Retinal pigment epithelial cell (primary cell): ENCODE measurements at places on chromosomes 5 and 9.

DNA sequence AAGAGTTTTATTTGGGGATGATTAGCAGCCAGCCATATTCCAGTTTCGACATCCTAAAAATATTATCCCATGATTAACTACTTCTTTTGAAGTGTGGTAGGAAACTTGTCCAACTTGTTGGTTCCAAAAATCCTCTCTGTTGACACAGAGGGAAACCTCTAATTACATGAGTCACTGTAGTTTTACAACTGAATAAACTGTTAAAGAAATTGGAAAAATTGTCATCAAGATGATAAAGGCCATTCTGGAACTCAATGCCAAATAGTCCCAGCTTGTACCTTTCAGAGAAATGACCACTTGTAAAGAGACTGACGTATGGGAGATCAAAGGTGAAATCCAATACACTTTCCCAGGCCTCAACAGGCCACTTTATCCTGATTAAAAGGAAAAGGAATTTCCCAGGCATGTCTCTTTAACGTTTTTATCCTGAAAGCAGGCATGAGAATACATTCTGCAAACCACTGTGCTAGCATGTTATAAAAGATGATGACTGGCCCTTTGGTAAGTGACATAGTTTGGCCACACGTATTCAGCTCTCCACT is 261.6 kb downstream of the GLIS3 start:
- DNase-seq = peak; percentile 92

DNA sequence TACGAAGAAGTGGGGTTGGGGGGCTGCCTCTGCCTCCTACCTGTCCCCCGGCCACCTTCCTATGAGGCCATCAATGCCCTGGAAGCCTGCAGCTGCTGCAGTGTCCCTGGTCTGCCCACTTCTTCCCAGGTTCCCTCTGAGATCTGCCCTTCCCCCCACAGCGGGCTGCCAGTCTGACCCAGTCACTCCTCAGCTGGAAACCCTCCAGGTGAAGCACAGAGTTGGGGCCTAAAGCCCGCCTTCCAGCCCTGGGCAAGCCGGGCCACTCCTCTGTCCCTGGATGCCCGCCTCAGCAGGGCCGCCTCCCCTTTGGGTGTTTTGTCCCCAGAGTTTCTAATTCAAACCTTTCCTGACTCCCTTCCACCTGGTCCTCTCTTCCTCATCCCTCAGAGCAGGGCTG is 137.0 kb downstream of the RXRA start:
- no peak for DNase-seq

- no peak for DNase-seq
These were observed 16.6 kb upstream of the MLANA start for GRCh38 chr9:5874048-5874447.

- no peak for DNase-seq
These were observed 47.1 kb upstream of the PSD2 start for GRCh38 chr5:139748505-139748826.

GRCh38 chr9:131698618-131698985 is 41.3 kb downstream of the RAPGEF1 start:
- no peak for DNase-seq

DNA sequence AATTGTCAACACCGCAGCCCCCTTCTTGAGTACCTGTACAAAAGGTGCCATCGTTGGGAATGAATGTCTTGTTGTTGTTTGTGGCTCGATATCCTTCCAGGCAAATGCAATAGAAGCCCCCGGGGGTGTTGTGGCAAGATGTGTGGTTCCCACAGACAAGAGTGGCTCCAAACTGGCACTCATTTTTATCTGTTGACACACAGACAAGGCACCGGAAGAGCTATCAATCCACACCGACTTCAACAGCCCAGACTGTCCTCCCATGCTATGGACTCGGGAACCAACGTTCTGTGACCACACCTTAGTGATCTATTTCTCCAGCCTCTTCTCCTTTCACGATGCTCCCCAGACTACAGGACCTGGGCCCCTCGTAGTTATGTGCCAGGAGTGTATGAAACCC is 25.9 kb downstream of the SUSD1 start:
- DNase-seq = no peak

DNA sequence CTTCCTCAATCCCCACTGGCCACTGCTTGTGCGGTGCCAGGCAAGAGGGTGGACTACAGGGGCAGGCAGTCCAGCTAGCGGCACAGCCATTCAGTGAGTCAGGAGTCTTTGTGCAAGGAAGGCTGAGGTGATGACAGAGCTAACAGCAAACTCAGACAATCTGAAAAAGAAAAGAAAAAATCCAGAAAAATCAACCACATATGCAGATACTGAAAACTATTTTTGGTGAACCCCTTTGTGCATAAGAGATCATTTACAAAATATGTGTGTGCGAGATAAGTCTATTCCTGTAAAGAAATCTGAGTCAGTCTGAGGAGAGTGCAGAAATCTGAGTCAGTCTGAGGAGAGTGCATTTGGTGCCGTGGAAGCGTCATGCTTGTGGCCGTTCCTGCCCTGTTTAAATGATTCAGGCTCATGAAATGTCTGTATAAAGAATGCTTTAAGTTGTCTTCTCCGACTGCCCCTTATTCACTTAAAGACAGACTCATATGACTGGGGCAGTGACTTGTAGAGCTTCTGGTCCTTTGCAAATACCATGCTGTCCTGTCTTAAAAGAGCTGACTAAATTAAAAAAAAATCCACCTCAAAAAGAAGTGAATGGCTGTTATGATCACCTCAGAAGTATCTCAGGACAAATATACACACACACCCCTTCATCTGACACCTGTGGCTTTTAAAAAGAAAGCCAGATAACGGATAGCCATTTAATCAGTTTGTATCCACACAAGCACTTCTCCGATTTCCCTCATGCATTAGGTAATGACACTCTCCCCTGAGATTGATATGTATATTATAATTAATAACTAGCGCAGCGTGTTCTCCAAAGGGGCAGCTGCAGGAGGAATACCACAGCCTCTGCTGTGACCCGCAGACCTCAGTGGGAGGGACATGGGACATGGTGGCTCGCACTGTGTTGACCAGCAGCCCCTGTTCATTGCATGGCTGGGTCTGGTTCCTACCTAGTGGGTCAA is 47.3 kb downstream of the TRIO start:
- peak; percentile 79 for DNase-seq

DNA sequence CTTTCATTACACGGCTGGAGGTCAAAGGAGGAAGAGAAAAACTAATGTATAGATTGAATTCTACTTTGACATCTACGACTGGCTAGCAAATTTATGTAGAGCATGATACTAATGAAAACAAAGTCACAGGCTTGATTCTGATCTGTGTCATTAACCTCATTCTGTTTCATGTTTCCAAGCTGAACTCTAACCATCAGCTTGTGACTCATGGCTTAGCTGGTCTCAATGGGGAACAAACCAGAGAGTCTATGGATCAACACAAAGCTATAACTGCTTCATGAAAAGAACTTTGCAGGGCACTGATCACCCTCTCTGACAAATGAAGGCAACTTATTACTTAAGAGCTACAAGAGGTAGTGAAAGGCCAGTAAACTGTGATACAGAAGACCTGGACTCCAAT is 23.6 kb upstream of the PDE4D start:
- no peak for DNase-seq

DNA sequence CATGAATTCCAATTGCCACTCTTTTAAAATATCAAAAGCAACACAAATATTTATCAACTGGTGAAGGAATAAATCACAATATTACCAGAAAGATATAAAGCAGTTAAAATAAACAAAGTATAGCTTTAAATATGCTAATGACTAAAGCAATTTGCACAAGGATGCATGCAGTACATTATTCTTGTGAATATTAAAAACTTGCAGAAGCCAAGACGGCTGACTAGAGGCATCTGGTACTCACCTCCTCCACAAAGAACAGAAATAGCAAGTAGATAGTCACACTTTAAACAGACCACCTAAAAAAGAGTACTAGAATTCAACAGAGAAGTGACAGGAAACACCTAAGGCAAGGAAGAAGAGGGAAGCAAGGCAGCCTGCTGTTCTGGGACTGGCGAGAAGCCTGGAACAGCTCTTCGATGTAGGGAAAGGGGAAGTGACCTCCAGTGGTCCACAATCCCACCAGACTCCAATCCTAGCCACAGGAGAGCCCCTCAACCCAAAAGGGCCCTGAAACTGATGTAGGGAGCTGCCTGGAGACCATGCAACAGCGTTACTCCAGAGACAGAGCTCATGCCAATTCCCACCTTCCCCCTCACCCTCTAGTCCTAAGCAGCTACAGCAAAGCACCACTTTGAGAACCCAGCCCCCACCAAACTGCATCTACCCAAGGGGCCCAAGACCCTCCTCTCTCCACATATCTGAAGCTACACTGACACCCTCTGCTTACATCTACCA is 86.3 kb downstream of the LPAR1 start:
- DNase-seq = no peak

GRCh38 chr5:113510836-113511451 is 2.5 kb upstream of the YTHDC2 start:
- peak; percentile 30 for DNase-seq

DNA sequence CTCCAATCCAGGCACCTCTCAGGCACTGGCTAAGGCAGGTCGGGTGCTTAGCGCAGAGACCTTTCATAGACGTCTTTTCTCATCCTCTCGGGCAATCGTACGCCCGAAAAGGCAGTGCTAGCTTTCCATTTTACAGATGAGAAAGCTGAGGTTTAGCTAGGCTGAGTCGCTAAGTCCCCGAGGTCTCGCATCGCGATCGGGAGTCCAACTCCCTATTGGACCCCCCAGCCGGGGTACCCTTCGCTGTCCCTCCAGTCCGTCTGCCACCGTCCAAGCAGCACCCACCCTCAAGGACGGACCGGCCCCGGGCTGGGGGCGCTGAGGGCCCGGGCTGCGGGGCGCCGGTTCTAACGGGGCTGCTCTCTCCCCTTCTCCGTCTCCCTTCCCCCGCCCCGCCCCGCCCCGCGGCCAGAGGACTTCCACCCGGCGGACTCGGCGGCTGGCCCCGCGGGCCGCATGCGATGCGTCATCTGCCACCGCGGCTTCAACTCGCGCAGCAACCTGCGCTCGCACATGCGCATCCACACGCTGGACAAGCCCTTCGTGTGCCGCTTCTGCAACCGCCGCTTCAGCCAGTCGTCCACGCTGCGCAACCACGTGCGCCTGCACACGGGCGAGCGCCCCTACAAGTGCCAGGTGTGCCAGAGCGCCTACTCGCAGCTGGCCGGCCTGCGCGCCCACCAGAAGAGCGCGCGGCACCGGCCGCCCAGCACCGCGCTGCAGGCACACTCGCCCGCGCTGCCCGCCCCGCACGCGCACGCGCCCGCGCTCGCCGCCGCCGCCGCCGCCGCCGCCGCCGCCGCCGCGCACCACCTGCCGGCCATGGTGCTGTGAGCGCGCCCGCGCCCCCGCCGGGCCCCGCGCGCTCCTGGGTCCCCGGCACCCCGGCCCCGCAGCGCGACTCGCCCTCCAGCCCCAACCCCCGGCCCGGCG is 12.5 kb upstream of the EXOSC2 start:
- peak; percentile 43 for DNase-seq

- no peak for DNase-seq
These were observed 857 bp downstream of the FAM169A start for GRCh38 chr5:74865256-74865803.

DNA sequence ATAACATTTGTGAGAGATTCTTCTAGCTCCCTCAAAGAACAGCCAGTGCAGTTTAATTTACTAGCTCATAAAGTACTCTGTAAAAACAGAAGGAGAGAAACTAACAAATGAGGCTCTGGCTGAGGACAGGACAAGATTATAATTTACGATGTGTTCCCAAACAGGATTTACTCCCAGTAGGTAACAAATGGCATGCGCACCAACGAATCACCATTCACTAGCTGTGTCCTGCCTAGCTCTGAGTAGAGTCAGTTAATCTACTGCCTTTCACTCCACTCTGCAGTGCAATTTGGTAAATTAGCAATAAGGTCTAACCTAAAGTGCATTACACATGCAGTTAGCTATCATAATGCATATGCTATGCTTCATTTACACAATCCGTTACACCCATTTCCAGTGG is 497.4 kb upstream of the CCNG1 start:
- DNase-seq = no peak

- DNase-seq = no peak
These were observed 342.5 kb downstream of the SPATA31D1 start for GRCh38 chr9:82331079-82331478.

DNA sequence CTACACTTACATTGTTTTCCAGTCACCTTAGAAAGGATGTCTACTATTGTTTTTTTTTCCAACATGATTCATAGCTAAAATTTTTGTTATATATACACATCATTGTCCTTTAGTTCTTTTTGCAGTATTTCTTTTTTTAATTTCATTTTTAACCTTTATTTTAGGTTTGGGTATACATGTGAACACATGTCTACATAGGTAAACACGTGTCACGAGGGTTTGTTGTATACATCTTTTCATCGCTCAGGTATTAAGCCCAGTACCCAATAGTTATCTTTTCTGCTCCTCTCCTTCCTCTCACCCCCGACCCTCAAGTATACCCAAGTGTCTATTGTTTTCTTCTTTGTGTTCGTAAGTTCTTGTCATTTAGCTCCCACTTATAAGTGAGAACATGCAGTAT is 19.0 kb downstream of the IFNA5 start:
- no peak for DNase-seq

DNA sequence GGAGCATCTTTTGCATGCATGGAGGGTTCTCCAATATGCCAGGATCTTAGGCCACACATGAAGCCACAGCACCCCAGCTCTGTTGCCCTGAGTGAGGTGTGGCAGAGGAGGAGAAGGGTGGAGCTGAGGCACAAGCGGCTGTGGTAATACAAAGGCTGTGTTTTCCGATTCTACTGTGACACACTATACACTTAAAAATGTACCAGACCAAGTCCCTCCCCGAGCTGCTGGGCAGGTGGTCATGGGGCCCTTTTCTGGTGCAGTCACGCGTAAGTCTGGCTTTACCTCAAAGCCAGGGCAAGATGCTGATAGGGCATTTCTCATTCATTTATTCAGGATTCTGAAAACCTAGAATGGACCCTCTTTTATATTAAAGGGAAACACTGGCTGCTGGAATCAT is 3.7 kb downstream of the ADGRV1 start:
- DNase-seq = no peak

DNA sequence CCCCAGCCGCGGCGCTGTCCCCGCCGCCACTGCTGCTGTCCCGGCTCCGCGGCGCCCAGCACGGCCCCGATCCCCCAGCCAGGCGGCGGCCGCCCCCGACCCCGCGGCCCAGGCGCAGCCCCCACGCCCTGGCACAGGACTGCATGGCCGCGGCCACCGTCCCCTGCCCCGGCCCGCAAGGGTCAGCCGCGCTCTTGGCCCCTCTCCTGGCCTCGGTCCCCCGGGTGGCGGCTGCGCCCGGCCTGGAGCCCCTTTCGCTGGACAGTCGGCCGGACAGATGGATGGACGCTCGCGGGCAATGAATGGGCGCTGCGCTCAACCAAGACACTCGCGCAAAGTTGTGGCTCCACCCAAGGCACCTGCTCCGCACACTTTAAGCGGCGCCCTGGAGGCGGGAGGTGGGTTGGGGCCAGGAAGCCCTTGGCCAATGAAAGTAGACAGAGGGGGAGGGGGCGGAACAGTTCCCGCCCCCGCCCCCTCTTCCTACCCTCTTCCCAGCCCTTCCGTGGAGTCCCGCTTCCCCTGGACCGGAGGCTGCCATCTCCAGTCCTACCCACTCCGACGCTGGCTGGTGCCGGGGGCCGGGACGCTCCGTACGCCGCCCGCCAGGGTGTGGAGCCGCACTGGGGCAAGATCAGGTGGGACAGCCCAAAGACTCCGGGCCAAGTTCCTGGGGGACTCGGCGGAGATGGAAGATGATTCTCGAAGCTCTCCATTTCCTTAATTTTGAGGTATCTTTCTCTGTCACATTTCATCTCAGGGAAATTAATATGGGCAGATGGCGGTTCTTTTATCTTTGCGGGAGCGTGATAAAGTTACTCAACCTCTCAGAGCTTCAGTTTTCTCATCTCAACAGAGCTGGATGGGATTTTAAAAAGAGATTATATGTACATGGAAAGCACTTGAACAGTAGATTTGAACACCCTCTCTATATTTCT is at the start of gene GLDC:
GLDC (minus strand) TSS at position 375 of the 938 bp plus-strand sequence; CDS start at position 145, 230 bp downstream.
- peak; percentile 47 for DNase-seq
